Cerebellar cortex (tissue), 1 donor: ENCODE measurements at places on chromosomes 12 and 14.

- DNase-seq, result no peak
These were observed 12.0 kb downstream of the EID3 start for GRCh38 chr12:104315326-104316224.

DNA sequence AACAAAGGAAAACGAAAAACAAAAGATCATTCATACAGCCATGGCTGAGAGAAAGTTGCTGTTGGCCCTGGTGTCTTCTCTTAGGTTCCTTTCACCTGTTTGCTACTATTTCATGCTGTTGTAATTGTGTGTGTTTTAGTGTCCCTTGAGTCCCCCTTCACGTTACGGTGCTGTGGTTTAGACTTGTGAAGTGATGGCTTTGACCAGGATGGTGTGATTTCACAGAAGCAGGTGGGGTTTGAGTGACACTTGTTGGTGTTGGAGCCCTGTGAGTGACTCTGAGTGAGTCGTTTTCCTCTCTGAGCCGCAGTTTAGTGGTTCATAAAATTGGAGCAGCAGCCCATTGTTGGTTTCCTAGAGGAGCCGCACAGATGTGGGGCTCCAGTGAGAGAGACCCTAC is 635.4 kb downstream of the VRK1 start:
- no peak for DNase-seq

- DNase-seq, result no peak
These were observed 72.0 kb downstream of the PPP2R5E start for GRCh38 chr14:63470962-63471793.

DNA sequence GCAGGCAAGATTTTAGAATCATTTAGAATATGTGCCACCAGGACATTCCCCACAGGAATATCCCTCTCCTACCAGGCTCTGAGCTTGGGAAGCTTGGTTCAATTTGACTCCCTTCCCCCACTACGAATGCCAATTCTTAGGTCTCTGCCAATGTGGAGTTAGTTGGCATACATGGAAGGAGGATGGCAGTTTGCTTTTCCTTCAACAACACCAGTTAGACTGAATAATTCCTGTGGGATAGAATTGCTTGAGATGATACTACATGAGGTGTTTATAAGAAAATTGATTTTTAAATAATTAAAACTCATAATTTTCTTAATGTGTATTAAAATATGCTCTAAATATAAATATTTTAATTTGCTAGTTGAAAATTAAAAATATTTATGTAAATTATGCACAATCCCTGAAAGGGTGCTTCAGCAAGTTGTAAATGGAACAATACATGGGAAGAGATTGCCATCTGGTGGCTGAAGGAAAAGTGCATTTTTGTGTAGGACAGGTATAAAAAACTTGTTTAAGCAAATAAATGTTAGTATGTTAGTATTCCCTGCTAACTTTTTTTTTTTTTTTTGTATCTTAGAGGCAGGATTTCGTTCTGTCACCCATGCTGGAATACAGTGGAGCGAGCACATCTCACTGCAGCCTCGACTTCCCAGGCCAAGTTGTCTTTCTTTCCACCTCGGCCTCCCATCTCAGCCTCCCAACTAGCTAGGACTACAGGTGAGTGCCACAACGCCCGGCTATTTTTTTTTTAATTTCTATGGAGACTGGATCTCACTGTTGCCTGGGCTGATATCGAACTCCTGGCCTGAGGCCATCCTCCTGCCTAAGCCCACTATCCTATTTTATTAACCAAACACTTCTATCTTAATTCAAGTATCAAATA is 25.8 kb upstream of the STRAP start:
- peak; percentile 77 for DNase-seq

DNA sequence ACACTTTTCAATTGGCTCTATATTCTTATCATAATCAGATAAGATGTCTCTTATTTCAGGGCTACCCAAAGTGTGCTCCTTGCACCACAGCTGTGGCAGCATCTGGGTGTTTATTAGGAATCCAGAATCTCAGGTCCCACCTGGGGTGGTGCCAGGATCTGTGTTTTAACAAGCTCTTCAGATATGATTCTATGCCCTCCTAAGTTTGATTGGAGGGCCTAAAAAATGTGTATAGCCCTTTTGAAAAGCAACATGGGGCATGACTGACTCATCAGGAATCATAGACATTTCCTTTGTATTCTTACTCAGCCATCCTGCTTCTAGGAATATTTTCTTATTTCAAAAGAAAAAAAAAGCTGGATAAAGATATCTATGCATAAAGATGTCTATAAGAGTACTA is 103.1 kb downstream of the HELB start:
- no peak for DNase-seq

DNA sequence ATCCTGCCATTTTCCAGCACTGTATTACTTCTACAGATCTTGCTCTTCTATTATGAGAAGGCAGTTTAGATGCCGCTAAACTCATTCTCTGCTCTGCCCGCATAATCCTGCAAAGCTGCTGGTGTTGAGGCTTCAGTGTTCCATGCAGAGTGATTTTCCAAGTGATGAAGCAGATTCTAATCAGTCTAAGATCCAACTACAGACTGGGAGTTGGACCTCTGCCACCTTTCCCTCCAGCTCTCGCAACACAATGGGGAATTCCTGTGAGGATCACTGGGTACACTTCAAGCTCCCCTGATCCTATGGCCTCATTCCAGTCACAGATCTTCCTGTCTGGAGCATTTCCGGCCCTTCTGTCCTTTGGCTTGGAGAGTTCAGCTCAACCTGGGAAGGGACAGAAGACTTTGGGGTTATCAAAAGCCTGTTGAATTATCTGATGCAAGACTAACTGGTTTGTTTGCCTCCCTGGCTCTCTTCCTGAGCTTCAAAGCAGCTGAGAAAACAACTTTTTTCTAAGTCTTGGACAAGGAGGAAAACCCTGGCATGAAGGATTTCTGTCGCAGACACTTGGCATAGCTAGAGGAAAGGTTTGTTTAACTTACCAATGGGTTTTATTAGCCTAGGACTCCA is 333.9 kb downstream of the ZFP36L1 start:
- peak; percentile 7 for DNase-seq

DNA sequence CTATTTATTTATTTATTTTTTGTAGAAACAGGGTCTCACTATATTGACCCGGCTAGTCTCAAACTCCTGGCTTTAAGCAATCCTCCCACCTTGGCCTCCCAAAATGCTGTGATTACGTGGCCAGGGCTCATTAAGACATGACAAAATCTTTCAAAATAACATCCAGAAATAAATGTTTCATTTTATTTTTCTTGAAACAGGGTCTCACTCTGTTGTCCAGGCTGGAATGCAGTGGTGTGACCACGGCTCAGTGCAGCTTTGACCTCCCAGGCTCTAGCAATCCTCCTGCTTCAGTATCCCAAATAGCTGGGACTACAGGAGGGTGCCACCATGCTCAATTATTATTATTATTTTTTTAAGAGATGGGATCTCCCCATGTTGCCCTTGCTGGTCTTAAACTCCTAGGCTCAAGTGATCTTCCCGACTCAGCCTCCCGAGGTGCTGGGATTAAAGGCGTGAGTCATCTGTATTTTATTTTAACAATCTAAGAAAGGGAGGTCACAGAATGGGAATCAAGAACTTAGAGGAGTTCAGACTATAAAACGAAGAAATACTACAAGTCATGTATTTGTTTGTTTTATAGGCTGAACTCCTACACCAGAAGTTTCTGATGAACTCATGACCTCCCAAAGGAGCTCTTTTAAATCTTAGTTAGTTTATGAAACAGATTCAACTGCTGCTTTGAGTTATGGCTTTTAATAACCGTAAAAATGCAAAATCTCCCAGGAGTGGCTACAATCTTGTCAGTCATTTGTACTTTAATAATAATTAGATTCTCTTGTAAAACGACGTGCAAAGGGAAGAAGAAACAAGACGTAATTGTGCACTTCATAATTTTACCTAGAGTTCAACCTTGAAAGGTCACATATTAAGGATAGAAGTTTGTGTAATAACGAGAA is 2.1 kb upstream of the TMEM263 start:
- DNase-seq, result no peak

DNA sequence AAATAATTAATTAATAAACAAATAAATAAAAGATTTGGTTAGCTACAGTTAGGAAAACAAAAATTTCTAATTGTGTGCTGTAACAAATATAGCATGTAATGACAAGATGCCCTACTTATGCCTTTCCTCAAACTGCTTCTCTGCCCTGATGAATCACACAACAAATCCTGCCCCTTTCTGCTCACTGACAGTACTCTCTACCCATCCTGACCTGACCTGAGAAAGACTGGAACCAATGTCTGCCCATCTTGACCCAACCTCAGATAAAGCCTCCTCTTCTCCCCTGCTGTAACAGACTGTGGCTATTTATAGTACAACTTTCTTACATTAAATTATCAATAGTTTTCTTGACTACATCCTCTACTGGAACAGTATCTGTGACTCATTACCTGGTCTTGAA is 43.7 kb downstream of the PPP1R13B start:
- DNase-seq, result no peak

DNA sequence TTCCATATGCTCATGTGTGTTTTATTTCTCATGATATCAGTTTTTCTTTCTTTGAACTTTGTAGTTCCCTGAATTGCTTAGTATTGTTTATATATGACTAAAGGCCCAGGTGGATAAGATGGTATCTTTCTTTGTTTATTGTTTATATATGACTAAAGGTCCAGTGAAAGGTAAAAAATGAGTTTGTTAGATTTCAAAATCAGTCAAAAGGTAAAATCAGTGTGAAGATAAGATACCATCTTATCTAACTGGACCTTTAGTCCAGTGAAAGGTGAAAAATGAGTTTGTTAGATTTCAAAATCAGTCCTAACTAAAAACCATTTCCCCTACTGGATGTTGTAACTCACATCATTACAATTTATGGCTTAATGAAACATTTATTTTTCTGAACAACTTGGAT is 890.2 kb downstream of the DIO2 start:
- DNase-seq, result no peak

DNA sequence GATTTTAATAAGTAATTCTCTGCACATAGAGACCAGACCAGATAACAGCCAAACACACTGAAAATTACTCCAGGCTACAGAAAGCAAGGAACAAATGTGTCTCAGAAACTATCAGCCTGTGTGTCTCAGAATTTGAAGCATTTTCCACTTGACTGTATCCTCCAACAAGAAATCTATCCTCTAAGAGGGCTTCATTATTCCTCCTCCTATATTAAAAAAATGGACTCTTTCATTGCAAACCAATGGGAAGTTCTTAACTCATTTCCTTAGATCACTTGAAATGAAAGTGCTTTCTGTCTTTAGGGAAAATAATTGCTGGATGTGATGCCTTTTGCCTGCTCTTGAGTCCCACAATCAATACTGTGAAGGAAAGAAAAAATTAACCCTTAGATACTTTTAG is 2.3 kb downstream of the ST8SIA1 start:
- peak; percentile 39 for DNase-seq

DNA sequence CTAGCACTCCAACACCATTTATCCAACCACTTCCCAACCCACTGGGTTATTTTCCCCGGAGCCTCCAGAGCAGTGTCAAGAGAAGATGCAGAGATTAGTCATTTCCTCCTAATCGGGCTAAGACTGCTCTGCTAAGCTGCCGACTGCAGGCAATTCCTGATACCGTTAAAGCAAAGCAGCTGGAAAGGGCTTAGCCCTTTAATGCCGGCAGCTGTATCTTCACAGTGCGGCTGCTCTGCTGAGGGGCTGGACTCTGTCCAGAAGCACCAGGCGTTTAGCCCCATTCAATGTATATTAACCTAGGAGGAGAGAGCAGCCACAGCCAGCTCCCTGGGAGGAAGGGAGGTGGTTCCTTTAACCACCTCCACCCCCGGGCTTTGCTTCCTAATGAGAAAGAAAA is 11.1 kb downstream of the AQP6 start:
- DNase-seq, result peak; percentile 20

DNA sequence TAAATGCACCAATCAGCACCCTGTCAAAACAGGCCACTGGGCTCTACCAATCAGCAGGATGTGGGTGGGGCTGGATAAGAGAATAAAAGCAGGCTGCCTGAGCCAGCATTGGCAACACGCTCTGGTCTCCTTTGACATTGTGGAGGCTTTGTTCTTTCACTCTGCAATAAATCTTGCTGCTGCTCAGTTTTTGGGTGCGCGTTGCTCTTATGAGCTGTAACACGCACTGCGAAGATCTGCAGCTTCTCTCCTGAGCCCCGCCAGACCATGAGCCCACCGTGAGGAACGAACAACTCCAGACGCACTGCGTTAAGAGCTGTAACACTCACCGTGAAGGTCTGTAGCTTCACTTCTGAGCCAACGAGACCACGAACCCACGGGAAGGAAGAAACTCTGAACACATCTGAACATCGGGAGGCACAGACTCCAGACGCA is 8.4 kb upstream of the PIANP start:
- DNase-seq, result no peak

DNA sequence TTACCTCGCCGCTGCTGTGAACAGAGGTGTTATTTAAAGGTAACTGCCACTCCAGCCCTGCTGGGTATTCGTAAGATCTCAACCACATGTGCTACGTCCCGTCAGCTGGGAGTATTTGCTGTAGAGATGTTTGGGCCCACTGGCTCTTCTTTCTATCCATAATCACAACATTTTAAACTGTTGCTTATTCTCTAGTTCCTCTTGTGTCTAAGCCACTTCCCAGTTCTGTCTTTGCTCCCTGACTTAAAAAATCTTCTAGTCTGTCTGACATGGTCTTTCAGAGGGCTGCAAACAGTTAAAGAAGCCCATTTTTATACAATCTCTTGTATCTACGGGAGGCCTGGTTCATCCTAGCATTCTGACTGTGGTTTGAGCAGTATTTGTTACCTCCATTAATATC is 33.2 kb upstream of the HELB start:
- no peak for DNase-seq

DNA sequence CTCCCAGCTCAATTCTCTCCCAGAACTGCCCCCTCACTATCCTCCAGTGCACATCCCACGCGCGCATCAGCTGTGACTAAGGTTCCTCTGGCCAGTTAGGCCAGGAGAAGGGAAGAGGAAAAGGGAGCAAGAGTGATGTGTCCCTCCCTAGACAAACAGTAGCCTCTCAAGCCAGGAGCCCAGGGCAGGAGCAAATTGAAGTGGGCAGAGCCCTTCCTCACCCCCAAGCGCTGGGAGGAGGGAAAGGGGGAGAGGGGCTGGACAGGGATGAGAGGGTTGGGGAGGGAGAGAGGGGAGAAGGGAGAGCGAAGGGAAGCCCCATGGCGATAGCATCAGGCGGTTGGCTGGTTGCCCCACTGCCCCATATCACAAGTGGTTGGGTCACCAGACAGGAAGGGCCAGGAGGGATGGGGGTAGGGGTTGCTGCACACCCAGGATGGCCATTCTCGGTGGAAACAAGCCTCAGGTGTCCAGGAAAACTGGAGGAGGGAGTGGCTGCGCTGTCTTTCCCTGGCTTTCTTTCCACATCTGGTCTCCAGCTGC is 1.1 kb downstream of the CD63 start:
- no peak for DNase-seq
